ENCODE measurements at places on chromosomes 1 and 21.

GRCh38 chr1:95903060-95903459 is 669.0 kb downstream of the RWDD3 start:
- no peak for DNase-seq

DNA sequence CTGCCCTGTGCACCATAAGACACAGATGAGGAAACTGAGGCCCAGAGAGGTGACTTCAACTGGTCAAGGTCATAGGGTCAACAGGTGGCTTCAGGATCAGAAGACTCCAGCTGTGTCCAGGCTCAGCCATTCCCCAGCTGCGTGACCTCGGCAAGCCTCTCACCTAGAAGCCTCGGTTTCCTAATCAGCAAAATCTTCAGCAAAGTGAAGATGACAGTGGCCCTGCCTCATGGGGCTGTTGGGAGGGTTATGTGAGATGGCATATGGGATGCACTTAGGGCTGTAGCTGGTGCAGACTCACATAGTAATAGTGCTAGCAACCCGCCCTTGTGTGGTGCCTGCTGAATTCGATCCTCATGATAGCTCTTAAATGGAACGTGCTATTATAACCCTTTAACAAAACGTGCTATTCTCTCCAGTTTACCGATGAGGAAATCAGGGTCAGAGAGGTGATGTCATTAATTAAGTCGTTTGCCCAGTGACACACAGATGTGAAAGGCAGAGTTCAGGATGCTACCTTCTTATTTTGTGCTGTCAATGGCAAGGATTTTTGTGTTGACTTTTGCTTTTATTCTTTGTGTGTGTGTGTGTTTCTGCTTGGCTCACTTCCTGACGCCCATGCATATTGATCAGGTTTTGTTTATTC is 472.9 kb downstream of the MATN1 start:
- no peak for DNase-seq

GRCh38 chr1:45640293-45640692 is 16.4 kb upstream of the CCDC17 start:
- no peak for DNase-seq

GRCh38 chr21:19228226-19228625 is 824.6 kb upstream of the TMPRSS15 start:
- no peak for DNase-seq

GRCh38 chr1:20882837-20883236 is 95.7 kb upstream of the HP1BP3 start:
- no peak for DNase-seq

- DNase-seq, result peak; percentile 60
These were observed at the start of gene CPT2 for GRCh38 chr1:53196485-53197290. Gene CPT2 (plus strand): TSS chr1:53196824. CDS start chr1:53196944, 120 bp downstream.

DNA sequence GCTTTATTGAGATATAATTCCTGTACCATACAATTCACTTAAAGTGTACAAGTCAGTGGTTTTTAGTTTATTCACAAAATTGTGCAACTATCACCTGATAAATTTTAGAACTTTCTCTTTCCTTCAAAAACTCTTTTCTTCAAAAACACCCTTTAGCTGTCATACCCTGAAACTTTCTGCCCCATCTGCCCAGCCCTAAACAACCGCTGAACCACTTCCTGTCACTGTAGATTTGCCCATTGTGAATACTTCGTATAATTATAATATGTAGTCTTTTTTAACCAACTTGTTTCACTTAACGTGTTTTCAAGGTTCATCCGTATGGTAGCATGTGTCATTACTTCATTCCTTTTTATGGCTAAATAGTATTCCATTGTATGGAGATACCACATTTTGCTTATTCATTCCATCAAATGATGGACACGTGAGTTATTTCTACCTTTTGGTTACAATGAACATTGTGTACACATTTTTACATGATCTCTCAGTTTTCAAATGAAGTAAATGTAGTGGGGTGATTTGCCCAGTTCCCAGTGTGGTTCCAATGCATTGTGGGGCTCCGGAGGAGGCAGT is 37.9 kb downstream of the WNT4 start:
- DNase-seq, result no peak

DNA sequence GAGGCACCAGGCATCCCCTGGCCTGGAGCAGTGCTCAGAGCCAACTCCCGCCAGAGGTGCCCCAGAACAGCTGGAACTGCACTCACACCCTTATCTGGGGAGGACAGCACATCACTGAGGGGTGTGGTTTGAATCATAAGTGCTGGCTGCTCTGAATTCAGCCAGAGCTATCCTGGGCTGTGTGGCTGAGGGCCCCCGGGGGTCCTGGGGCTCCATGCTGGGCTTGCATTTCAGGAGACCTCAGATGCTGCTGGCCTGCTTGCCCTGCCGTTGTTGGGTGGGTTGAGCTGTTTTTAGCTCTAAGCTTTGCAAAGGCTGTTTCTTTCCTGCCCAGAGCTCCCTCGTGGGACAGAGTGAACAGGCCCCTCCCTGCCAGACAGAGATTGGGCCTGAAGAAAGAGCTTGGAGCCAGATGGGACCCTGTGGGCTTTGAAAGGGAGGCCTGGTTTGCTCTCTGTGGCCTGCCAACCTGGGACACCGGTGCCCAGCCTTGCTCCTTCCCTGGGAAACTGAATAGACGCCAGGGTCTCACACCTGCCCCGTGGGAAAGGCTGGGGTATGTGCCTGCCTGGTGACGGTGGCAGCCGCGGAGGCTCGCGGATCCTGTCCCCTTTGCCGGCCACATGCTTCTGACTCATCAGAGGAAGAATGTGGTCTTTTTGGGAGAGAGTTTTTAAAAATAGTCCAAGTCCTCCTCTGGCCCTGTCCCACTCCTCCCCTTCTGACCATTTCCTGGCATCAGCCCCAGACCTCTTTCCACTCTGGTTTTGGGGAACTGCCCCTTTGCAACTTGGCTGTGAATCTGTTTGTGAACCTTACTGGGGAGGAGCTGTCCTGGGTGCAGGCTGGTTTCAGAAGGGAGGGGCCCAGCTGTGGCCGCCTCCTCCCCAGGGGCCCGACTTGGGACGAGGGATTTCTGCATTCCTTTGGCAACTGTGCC is 30.0 kb downstream of the ARHGEF10L start:
- no peak for DNase-seq

DNA sequence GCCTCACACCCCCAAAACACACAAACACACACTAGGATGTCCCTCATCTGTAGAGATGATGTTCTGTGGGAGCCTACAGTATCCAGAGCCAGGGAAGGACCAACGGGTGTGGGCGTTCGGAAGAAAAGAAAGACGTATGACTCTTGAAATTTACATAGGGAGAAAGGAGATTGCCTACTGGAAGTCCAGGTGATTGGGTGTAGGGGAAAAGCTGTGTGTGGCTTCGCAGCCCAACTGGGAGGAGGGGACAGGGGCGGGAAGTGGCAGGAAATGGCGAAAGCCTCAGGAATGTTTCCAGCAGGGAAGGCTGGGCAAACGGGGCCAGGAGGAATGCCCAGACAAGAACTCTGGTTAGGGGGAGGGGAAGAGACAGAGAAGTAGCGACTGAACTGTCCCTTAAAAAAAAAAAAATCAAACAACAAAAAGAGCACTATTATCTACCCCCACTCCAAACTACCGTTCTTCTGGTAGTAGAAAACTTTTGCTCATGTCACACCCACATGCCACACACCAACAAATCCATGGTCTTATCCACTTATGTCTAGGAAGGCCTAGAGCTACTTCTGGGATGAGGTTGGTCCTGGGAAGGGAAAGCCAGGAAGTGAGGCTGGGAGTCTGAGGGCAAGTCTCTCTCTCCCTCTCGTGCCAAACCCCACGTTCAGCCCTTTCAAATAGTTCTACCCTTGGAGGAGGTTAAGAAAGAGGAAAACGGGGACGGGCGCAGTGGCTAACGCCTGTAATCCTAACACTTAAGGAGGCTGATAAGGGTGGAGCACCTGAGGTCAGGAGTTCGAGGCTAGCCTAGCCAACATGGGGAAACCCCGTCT is 1.8 kb upstream of the CKS1B start:
- DNase-seq, result no peak

DNA sequence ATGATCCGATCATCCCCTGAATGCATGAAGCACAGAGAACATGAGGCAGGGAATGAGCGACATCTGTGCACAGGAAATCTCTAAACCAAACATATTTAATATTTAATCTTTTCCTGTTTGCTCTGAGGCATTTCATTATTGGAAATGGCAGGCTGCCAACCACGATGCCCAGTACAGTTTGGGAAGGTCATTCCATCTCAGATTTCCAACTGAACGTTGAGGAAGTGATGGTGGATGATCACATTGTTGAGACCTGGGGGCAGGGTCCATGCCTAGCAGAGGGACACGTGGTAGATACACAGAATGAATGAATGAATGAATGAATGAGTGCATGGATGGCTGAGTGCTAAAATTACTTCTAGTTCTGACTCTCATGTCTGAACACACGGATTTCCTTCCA is 15.9 kb upstream of the FASLG start:
- DNase-seq, result no peak

- no peak for DNase-seq
These were observed 375.6 kb upstream of the PRMT6 start for GRCh38 chr1:106680776-106681344.

DNA sequence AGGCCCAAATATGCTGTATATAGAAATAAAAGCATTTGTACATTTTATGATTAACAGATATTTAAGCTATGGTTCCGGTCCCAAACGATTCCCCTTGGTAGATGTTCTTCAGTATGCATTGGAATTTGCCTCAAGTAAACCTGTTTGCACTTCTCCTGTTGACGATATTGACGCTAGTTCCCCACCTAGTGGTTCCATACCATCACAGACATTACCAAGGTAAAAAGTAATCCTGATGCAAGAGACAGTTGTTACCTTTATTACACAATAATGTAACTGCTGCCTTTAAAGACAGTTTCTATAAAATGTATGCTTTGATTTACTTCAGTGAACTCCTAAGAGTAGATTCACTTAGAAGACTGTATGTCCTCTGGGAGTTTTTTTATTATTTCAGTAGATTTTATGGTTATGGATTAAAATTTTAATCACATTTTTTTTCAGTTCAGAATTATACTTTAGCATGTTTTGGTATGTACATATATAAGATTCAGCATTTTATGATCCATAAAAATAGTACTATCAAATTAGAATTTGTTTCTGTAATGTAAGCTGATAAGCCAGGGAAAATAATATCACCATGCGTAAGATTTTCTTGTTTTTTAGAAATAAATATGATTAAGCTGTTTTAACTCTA is 96.5 kb downstream of the USP25 start:
- no peak for DNase-seq

GRCh38 chr21:21001591-21002100 is 3.4 kb downstream of the NCAM2 start:
- no peak for DNase-seq

GRCh38 chr1:154735804-154736168 is 127.8 kb upstream of the ADAR start:
- no peak for DNase-seq

Data from bone marrow (tissue), 2 donors.